ENCODE measurements at places on chromosomes 11 and 22.

DNA sequence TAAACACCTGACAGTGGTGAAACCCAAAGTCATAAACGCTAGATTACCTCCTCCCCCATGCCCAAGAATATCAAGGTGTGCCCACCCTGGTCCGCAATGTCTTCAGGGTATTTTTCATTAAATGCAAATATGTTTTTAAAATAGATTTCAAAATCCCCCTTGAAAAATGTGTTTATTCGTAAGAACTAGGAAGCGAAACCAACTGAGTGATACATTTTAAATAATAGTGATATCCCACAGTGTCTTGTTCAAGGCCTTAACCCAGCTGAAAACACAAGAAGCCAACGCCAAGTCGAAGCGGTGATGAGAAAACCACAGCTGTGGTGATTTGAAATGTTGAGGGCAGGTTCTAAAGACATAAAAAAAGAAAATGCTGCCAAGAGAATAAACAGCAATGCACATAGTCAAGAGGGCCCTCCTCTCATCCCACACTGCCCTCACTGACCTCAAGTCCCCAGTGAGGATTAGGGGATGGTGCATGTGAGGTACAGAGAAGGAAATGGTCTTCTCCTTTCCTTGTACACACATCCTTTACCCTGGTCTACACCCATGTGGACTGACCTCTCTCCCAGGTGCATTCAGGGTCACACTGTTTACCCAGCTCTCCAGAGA lies 25.5 kb downstream of the KCNJ1 start:
- H3K4me3 ChIP-seq: no peak overlapping the region
- H3K4me1 ChIP-seq: no peaks in the 10 kb centered on the region
- H3K27ac ChIP-seq: no peak overlapping the region
- DNase-seq: no peak
- H3K27me3 ChIP-seq: no peaks in the 10 kb centered on the region

DNA sequence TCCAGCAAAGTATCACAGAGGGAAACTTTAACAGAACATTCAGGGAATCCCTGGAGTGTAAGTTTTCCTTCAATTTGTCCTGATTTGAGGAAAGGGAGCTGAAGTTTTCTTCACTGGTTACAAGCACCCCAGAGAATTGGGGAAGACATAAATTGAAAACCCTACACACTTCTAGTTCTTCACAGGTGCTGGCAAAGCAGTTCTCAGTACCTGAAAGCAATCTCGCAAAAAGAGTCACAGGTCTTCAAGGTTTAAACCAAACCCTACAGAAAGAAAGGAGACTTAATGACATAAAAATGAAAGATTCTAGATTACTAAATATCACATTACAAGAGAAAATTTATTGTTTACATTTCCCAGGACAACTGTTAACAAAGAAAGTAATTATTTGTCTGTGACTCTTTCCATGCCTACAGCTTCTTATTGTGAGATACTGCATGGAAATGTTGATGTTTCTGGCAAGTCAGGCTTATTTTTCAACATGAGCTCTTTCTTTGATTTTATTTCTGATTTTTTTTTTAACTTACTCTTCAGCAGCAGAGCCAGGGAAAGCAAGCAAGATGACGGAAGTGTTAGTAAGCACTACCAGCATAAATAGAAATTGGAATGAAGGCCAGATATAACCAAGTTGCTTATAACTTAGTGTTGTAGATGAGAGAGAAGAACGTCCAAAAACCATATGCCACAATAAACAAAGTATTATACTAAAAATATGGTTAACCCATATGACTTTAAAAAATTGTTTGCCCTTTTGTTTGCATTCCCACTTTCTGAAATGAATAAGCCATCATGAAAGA lies 44.1 kb downstream of the FANCF start:
- no peak for DNase-seq
- H3K36me3 ChIP-seq: no peaks in the 10 kb centered on the region
- no peaks in the 10 kb centered on the region for H3K27me3 ChIP-seq
- H3K4me1 ChIP-seq: no peaks in the 10 kb centered on the region
- H3K4me3 ChIP-seq: no peak overlapping the region

GRCh38 chr11:16078936-16079335 lies 277.4 kb downstream of the SOX6 start:
- H3K4me1 ChIP-seq: no peaks in the 10 kb centered on the region
- no peak overlapping the region for H3K4me3 ChIP-seq
- H3K36me3 ChIP-seq: no peaks in the 10 kb centered on the region
- H3K27me3 ChIP-seq: no peaks in the 10 kb centered on the region
- no peak overlapping the region for H3K27ac ChIP-seq

GRCh38 chr11:25876456-25876965 lies 455.4 kb upstream of the ANO3 start:
- DNase-seq: no peak
- no peaks in the 10 kb centered on the region for H3K4me1 ChIP-seq
- no peaks in the 10 kb centered on the region for H3K27me3 ChIP-seq
- H3K36me3 ChIP-seq: no peaks in the 10 kb centered on the region

DNA sequence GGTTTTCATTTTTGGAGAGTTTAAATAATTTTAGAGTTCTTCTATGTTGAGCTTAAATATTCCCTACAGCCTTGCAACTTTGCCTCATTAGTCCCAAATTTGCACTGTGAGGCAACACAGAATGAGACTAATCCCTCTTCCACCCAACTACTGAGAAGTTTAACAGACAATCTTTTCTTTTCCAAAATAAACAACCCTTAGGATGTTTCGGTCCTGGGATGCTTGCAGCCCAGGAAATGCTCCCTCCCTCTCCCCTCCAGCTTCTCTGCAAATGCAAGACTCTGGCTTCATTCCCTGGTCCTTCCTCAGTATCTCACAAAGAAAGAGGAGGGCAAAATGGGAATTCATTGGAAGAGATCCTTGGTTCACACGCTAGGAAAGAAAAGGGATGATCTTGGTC lies 222.5 kb downstream of the ST3GAL4 start:
- H3K36me3 ChIP-seq: no peaks in the 10 kb centered on the region
- H3K27ac ChIP-seq: no peak overlapping the region
- DNase-seq: no peak
- H3K27me3 ChIP-seq: no peaks in the 10 kb centered on the region
- no peak overlapping the region for H3K4me3 ChIP-seq

DNA sequence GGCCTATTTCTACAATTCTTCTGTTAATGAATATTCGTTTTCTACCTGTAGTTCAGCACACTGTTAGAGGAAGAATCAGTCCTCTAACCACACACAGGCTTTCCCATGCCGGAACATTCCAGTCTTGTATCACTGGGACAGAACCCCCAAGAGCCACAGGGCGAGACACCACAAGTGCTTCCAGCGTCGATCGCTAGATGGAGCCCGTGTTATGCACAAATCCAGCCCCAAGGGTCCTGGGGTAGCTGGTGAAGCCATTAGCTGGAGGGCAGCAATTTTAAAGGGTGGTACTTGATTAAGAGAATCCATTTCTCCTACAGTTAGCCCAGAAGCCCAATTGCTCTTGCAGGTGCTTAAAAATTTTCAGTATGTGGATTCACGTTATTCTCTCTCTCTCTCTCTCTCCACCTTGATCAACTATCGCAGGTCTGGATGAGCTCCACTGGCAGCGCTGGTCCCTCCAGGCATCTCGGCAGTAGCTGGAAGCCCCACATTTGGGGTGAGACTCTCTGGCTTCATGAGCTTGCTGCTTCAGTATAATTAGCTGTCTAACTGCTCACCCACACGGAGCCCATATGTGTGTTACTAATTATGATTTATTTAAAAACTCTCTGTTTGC lies 148.2 kb upstream of the SNX19 start:
- H3K27ac ChIP-seq: no peak overlapping the region
- no peaks in the 10 kb centered on the region for H3K36me3 ChIP-seq
- peaks cover 9% of the 10 kb centered on the region for H3K4me1 ChIP-seq

GRCh38 chr22:20227363-20227762 lies 40.8 kb downstream of the RTN4R start:
- H3K4me1 ChIP-seq: no peaks in the 10 kb centered on the region
- H3K4me3 ChIP-seq: no peak overlapping the region
- H3K27ac ChIP-seq: no peak overlapping the region
- DNase-seq: no peak
- H3K36me3 ChIP-seq: no peaks in the 10 kb centered on the region

DNA sequence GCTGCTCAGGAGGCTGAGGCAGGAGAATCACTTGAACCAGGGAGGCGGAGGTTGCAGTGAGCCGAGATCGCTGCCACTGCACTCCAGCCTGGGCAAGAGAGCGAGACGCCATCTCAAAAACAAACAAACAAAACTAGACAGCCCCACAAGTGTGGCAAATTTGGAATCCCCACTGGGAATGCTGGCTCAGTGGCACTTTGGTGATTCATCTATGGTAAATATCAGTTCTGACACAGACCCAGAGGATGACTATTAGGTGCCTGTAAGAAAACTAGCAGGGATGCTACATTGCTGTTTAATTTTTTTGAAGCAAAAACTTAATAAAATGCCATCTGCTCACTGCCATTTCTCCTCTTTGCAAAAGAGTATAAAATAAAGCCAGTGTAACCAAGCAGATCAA lies 107.9 kb downstream of the NAT10 start:
- no peak overlapping the region for H3K4me3 ChIP-seq
- peaks cover 2% of the 10 kb centered on the region for H3K4me1 ChIP-seq

GRCh38 chr22:46104881-46105493 lies 45.3 kb upstream of the PPARA start:
- H3K36me3 ChIP-seq: no peaks in the 10 kb centered on the region
- H3K4me1 ChIP-seq: no peaks in the 10 kb centered on the region
- no peak overlapping the region for H3K27ac ChIP-seq
- no peak overlapping the region for H3K4me3 ChIP-seq

DNA sequence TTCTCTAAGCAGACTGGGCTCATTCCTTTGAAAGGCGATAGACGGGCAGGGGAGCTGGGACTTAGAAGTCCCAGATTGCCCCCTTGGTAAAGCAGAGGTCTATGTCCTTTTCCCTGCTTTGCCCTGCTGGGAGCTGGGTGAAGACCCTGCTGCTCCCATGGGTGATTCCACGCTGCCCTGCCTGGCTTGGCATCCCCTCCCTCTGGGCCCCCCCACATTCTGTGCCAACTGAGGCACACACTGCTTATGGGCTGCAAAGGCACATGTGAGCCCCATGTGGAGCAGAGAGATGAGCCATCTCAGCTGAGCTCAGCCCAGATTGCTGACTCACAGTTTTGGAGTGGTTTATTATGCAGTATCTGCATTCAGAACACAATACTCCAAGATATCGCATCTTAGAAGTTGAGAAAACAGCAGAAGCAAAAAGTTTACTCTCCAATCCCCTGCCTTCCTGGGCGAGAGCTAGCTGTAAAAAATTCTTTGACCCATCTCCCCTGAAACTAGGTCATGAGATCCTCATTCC lies 127.2 kb downstream of the ST3GAL4 start:
- H3K36me3 ChIP-seq: no peaks in the 10 kb centered on the region
- peaks cover 4% of the 10 kb centered on the region for H3K4me1 ChIP-seq
- no peak overlapping the region for H3K27ac ChIP-seq

DNA sequence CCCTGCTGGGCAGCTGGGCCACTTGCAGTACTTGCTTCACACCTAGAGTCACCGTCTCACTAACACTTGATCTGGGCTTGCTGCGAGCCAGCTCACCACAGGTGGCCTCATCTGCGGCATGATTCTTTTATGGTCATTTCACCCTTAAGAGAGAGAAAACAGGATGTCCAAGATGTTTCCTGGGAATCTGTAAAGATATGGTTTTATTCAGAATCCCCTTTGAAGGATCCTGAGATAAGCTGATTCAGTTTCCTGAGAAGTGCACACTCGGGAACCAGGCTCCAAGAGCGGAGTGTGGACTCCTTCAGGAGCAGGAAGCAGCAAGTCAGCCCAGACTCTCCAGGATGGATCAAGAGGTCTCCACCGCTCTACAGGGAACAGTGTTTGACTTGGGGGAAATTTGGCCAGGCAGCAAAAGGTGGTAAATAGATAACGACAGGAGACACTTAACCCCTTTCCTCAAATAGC lies 21.8 kb upstream of the TP53AIP1 start:
- no peak overlapping the region for H3K27ac ChIP-seq
- DNase-seq: no peak
- no peaks in the 10 kb centered on the region for H3K4me1 ChIP-seq
- no peaks in the 10 kb centered on the region for H3K27me3 ChIP-seq

- no peaks in the 10 kb centered on the region for H3K36me3 ChIP-seq
- H3K27ac ChIP-seq: no peak overlapping the region
- H3K4me3 ChIP-seq: no peak overlapping the region
- no peak for DNase-seq
- peaks cover 3% of the 10 kb centered on the region for H3K4me1 ChIP-seq
Measured at GRCh38 chr11:116189408-116190170, 583.2 kb downstream of the BUD13 start.

DNA sequence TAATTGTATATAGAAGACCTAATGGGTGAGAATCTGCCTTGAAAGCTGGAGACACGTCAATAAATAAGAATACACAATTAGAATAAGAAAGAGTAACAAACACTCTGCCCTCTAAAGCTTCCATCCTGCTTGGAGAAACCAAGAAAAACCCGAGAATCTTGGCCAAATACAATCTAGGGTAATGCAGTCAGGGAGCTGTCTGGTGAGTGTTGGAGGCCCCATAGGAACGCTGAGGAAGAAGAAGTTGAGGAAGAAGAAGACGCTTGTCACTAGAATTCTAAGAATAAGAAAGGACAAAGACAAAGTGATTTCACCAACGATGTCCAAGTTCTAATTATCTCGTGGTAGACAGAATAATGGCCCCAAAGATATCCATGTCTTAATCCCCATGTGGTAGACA lies 4485.9 kb upstream of the OR11H1 start:
- no peaks in the 10 kb centered on the region for H3K27me3 ChIP-seq
- H3K36me3 ChIP-seq: peaks cover 3% of the 10 kb centered on the region
- no peak for DNase-seq

- no peak overlapping the region for H3K27ac ChIP-seq
- no peaks in the 10 kb centered on the region for H3K27me3 ChIP-seq
- no peak for DNase-seq
- H3K36me3 ChIP-seq: no peaks in the 10 kb centered on the region
- H3K4me3 ChIP-seq: 0 out of 2 replicates have a peak overlapping the region, but pooled peaks have one; percentile 8
- no peaks in the 10 kb centered on the region for H3K4me1 ChIP-seq
Measured at GRCh38 chr22:17699696-17700340, 61.3 kb downstream of the BCL2L13 start.

GRCh38 chr22:38082986-38083710 lies 836 bp downstream of the SLC16A8 start:
- H3K4me1 ChIP-seq: no peaks in the 10 kb centered on the region
- peaks cover 30% of the 10 kb centered on the region for H3K27me3 ChIP-seq
- H3K4me3 ChIP-seq: 0 out of 2 replicates have a peak overlapping the region, but pooled peaks have one; percentile 48
- no peak overlapping the region for H3K27ac ChIP-seq
- no peak for DNase-seq
- H3K36me3 ChIP-seq: no peaks in the 10 kb centered on the region

DNA sequence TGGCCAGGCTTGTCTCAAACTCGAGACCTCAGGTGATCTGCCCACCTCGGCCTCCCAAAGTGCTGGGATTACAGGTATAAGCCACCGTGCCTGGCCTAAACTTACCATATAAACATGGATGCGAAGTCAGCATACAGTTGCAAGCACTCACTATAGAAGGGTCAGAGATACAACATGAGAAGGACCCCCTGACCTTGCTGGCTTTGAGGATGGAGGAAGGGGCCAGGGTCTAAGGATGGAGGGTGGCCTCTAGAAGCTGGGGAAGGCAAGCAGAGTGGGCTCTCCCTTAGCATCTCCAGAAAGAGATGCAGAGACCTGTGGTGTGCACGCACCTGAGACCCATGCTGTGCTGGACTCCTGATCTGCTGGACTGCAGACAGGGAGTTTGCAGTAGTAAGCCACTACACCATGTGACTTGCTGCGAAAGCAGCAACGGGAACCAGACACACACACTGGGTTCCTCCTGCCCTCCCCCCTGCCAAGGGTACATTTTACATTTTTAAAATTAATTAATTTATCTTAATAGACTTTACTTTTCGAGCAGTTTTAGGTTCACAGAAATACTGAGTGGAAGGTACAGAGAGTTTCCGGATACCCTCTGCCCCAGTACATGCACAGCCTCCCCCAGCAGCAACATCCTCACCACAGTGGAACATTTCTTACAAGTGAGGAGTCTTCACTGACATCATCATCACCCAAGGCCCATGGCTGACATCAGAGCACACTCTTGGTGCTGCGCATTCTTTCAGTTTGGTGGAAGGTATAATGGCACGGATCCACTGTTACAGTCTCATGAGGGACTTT lies 170.1 kb upstream of the B3GAT1 start:
- no peaks in the 10 kb centered on the region for H3K36me3 ChIP-seq
- H3K4me3 ChIP-seq: no peak overlapping the region
